ENCODE measurements at places on chromosomes 6 and 20.
A peak's percentile ranks its signal among the peaks of the same experiment; 100 is the strongest.

DNA sequence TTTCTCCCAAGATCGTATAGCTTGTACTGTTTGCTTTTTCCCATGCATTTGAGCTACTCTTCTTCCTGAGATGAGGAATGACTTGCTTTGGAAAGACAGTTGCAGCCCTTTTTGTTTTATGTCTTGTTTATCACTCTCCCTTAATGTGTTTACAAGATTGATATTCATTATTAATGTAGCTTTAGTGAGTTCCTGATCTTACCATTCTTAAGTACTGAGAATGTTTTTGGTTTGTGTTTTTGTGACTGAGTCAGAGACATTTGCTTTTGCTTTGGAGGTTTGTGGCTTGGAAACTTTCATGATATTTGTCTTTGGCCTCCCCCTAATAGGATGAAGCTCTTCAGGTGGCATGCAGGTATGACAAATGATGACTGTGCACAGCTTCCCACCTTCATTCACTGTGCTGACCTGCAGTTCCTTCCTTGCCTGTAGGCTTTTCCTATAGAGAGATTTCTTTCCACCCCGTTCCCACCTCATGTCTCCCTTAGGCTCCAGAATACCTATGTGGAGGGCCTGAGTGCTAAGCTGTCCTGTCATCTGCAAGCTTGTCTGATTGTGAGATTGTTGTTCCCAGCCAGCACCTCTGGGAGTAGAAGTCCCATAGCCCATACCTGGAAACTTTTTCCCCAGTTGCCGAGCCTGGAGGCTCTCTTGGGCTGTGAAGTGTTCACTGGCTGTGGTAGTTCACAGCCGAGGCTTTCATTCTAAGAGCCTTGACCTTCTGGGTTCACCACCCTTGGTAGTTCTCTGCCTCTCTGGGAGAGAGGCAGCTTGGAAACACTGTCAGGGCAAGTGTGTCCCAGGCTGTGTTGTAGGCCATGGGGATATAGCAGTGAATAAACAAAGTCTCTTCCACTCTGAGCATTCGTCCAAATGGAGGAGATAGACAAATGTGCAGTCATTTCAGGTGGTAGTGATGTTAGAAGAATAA, 27.1 kb downstream of the CDS2 start:
- no peak for DNase-seq

DNA sequence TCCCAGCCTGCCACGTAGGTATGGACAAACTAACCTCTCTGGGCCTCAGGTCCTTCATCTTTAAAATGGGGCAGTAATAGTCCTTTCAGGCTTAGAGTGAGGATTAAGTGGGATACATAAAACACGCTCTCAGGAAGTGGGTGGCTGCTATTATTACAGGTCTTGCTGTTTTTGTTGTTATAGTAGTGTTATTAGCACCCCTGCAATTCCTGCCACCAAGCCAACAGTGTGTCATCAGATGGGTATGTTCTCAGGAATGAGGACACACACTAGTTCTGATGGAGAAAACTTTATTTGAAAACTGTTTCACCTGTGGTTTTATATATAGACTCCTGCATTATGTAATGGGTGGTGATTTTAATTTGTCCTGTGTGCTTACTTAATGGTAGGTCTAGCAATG, 131.7 kb downstream of the LRRC1 start:
- no peak for DNase-seq

DNA sequence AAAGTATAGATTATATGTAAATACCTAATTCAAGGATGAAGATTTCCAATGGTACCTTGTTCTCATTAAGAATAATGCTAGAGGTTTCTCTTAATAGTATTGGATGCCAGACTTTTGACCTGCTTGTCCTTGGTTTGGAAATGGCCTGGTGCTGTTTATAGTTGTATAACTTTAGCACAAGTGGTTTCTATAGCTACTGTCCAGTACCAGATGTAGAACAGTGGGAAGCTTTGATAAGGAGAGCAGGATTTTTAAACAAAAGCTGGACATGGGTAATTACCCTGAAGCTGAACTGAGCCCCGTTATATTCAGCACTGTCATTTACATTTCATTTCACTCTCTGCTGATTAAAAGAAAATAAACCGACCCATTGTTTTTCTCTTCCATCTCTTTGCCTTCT, 43.7 kb downstream of the TRMT11 start:
- DNase-seq: no peak

DNA sequence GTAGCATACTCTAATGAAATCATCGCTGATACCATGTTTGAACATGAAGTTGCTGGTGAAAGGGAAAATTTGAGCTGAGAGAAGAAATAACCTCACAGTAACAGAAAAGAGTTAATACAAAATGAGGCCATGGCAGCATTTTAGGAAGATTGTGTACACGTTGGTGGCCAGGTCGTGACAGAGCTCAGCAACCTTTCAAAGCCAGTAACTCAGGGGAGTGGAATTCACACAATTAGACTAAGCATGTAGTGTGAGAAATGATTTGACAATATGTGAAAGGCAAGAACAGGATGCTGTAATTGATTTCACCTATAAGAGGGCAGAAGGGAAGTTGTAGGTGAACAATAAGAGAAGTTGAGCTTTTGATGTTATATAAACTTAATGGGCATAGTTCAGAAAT, 246.3 kb downstream of the OGFRL1 start:
- DNase-seq: no peak

GRCh38 chr20:24653306-24653705, 183.9 kb downstream of the SYNDIG1 start:
- DNase-seq: no peak

DNA sequence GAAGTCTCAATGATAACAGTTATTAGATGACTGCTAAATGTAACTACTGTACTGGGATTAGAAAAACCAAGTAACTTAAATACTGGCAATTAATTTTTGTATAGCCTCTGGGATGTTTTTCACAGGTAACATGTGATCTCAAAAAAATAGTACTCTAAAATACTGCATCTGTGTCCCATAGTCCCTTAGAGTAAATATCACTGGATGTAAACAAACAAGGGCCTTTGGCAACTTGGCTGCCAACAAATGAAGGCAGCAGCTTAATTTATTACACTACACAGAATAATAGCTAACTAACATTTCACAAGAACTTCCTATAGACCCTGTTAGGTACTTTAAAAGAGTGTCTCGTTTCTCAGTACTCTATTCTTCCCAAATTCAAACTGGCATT, 14.0 kb downstream of the ARHGAP18 start:
- no peak for DNase-seq

DNA sequence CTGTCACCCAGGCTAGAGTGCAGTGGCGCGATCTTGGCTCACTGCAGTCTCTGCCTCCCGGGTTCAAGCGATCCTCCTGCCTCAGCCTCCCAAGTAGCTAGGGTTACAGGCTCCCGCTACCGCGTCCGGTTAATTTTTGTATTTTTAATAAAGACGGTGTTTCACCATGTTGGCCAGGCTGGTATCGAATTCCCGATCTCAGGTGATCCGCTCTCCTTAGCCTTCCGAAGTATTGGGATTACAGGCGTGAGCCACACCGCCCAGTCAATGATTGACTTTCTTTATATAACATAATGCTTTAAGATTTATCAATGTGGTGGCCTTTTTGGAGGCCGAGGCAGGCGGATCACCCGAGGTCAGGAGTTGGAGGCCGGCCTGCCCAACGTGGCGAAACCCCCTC, 7.8 kb upstream of the ABT1 start:
- no peak for DNase-seq

GRCh38 chr6:31805939-31806469, 762 bp downstream of the LSM2 start:
- DNase-seq: no peak

DNA sequence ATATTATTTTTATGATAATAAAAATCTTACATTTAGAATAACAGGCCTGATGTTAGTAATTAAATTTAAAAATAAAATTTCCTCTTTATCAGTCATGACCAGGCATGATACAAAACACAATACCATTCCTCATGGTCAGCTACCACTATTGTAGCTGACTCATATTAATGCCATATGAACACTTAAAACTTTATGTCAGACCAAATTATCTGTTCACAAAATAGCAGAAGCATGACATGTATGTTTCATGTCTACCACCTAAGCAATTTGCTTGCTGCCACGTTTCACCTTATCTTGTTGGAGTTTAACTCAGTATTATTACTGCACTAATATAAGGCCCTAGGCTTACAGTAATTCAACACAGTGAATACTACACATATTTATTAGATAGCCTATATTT, 65.7 kb downstream of the HTR1B start:
- DNase-seq: no peak

DNA sequence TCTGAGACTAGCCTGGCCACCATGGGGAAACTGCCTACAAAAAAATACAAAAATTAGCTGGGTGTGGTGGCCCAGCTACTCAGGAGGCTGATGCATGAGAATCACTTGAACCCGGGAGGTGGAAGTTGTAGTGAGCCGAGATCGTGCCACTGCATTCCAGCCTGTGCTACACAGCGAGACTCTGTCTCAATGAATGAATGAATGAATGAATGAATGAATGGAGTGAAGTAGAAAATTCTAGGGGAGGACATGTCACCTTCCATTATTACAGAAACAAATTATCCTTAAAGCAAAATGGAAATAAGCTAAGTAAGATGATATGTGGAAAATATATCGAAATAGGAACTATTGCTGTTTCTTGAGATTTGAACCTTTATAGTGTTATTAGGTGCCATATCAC, 2.9 kb upstream of the PNISR start:
- no peak for DNase-seq

DNA sequence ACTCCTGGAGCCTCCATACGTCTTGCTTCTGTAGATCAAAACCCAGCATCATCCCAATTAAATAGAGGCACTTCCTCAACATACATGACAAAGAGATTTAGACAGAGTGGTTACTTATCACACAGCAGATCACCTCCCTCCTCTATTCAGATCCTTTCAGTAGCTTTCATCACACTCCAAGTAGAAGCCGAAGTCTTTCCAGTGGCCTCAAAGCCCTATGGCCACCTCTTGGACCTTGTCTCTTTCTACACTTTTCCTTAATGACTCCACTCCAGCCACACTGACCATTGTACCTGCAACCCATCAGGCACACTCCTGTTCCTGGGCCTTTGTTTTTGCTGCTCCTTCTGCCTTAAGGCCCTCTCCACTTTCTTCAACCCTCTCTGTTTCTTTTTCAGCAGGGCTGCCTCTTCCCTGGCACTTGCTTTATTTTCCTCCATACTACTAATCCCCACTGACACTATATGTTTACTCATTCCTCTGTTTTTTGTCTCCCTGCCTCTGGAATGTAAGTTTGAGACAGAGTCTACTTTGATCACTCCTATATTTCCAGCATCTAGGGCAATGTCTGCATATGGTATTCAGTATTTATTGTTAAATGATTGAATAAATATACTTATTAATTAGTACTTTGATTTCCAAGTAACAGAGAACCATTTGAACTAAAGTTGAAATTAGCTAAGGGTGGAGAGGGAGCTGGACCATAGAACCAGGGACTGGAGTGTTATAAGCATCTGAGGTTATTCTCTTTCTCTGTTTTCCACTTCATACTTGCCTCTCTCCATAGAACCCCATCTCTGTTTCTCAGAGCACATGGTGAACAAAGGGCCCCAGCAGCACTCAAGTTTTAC, 43.4 kb upstream of the TRAM2 start:
- no peak for DNase-seq

GRCh38 chr6:131281471-131282270, 146.4 kb downstream of the AKAP7 start:
- no peak for DNase-seq

DNA sequence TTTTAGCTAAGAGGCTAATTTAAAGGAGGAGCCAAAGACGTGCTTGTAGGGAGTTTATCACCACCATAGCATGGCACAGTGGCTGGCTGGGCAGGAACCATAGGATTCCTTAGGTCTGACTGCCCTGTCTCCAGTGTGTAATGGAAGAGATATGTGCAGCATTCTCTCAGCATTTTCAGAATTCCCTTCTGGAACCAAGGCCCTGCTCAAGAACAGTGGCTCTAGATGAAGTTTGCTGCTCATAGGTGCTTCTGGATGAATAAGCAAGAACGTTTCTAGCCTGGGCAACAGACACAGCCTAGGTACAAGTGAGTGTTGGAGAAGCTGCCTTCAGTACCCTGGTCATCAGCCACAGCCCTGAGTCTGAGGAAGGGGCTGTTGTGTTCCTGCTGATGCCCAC, 69.1 kb downstream of the LCA5 start:
- no peak for DNase-seq

GRCh38 chr6:69820438-69820837, 23.6 kb upstream of the LMBRD1 start:
- DNase-seq: no peak

DNA sequence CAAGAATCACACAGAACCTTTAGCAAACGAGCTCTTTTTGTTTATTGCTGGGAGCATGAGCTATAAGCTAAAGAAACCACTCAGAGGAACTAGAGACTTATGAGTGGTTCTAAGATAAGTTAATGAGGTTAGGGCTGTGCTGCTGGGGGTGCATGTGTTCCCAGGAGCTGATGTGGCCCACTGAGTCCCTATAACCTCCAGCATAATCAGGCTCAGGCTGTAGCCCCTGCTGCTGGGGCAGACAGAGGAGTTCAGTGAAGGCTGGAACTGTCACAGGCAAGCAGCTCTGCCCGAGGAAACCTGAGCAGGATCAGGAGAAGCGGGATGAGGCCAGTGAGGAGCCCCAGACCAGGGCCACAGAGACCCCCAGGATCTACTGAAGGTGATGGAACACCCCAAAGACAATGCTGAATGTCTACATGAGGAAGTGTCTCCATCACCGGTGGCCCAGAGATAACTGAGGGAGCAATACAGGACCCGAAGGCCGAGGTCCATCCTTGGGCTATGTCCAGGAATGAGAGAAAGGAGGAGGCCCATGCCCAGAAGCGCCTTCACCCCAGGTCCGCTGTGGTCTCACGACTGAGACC, 17.3 kb downstream of the TUBB2B start:
- no peak for DNase-seq

DNA sequence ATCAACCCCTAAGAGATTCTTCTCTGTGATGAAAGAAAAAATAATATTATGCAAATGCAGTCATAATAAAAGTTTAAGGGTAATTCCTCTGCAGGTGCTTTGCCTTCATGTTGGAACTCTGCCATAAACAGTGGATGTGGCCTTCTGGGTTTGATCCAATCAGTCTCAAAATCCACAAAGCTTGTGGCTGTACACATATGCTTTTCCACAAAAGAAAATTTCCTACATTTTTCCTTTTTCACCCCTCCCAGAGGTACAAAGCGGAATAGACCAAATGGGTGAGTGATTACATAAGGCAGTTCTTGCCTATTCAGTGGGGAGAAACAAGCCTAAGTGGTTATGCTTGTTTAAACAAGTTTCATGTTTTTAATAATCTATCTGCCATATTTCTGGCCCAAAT, 16.7 kb downstream of the CALHM5 start:
- DNase-seq: no peak

GRCh38 chr6:142846883-142847287, 98.1 kb downstream of the HIVEP2 start:
- no peak for DNase-seq

GRCh38 chr6:1313767-1314503, 2.0 kb downstream of the FOXQ1 start:
- no peak for DNase-seq

GRCh38 chr20:34965051-34965450, 9.4 kb downstream of the MYH7B start:
- DNase-seq: no peak

GRCh38 chr6:26216886-26217713, 129.9 kb downstream of the HFE start:
- peak; percentile 96 for DNase-seq
